ENCODE measurements at places on chromosomes 1 and 21.
A peak's percentile ranks its signal among the peaks of the same experiment; 100 is the strongest.

DNA sequence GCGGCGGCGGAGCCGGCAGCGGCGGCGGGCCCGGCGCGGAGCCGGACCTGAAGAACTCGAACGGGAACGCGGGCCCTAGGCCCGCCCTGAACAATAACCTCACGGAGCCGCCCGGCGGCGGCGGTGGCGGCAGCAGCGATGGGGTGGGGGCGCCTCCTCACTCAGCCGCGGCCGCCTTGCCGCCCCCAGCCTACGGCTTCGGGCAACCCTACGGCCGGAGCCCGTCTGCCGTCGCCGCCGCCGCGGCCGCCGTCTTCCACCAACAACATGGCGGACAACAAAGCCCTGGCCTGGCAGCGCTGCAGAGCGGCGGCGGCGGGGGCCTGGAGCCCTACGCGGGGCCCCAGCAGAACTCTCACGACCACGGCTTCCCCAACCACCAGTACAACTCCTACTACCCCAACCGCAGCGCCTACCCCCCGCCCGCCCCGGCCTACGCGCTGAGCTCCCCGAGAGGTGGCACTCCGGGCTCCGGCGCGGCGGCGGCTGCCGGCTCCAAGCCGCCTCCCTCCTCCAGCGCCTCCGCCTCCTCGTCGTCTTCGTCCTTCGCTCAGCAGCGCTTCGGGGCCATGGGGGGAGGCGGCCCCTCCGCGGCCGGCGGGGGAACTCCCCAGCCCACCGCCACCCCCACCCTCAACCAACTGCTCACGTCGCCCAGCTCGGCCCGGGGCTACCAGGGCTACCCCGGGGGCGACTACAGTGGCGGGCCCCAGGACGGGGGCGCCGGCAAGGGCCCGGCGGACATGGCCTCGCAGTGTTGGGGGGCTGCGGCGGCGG lies 1.0 kb downstream of the ARID1A start:
- peak; percentile 48 for DNase-seq

DNA sequence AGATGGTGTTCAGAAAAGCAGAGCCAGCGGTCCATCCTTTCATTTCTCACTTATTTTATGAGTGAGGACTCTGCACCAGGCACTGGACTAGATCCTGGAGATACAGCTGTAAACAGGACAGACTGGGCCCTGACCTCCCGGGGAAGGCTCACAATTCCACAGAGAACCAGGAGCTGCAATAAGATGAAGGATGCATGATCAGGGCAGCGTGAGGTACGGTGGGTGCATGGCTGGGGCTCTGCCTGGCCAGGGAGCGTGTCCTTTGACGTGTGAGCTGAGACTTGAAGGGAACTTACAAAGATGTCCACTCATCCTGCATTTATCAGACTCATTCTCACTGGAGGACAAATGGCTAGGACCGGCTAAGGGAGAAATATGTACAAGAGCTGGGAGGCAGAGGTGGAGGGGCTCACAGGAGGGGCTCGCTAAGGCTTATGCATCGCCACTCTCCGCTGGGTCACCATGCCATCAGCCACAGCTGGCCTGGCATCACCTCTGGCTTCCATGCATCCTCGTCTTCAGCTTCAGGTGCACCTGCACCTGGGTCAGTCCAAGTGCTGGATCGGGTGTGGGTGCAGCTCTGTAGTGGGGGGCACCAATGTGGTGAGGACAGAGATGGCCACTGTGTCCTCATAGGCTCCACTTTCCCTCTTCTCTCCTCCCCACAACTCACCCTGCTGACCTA lies 213.9 kb downstream of the TOMM20 start:
- DNase-seq: no peak

GRCh38 chr1:40844887-40845878 lies 17.0 kb downstream of the CITED4 start:
- DNase-seq: peak; percentile 38

- no peak for DNase-seq
Measured at GRCh38 chr1:225152061-225152460, 222.6 kb downstream of the DNAH14 start.

DNA sequence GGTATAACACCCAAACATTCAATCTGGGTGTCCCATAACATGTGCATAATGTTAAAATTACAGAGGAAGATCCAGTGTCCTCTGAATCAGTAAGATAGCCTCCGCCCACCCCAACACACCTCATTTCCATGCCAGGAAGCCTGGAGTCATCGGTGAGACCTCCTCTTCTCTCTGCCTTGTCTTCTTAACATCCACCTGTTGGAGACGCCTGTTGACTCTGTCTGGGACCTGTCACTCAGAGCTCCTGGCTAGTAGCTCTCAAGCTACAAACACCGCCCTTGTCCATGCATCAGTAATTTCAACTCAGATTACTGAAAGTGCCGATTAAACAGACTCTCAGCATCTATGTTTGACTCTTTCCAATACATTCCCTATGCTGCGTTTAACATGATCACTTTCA lies 27.4 kb downstream of the KCNJ15 start:
- DNase-seq: no peak
